ENCODE measurements at places on chromosomes 3 and 15. TPM values are rescaled to one million over a fixed set of nuclear protein-coding genes. Genes with fewer than 3 reads are reported as not detected.
A peak's percentile ranks its signal among the peaks of the same experiment; 100 is the strongest.

DNA sequence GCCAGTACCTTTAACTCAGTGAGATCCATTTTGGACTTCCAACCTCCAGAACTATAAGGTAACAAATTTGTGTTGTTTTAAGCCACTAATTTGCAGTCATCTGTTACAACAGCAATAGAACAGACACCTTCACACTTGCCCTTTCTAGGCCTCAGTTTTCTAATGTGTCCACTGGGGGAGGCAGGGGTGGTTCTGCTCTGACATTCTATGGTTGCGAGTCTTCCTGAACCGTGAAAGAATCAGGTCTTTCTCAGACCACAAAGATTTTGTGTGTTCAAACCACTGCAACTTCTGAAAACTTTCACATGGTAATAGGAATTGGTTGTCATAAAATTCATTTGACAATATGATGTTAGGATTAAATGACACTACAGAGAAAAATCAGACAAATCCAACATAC is 26.8 kb upstream of the CSTA start:
- peaks cover 7% of the 10 kb centered on the region for H3K4me1 ChIP-seq
- H3K4me3 ChIP-seq, result no peak overlapping the region
- H3K36me3 ChIP-seq, result no peaks in the 10 kb centered on the region
- DNase-seq, result peak; percentile 10
- no peak overlapping the region for H3K27ac ChIP-seq

GRCh38 chr3:110858549-110858948 is 213.1 kb upstream of the NECTIN3 start:
- H3K27ac ChIP-seq, result no peak overlapping the region
- DNase-seq, result no peak
- no peaks in the 10 kb centered on the region for H3K27me3 ChIP-seq
- H3K4me3 ChIP-seq, result no peak overlapping the region

DNA sequence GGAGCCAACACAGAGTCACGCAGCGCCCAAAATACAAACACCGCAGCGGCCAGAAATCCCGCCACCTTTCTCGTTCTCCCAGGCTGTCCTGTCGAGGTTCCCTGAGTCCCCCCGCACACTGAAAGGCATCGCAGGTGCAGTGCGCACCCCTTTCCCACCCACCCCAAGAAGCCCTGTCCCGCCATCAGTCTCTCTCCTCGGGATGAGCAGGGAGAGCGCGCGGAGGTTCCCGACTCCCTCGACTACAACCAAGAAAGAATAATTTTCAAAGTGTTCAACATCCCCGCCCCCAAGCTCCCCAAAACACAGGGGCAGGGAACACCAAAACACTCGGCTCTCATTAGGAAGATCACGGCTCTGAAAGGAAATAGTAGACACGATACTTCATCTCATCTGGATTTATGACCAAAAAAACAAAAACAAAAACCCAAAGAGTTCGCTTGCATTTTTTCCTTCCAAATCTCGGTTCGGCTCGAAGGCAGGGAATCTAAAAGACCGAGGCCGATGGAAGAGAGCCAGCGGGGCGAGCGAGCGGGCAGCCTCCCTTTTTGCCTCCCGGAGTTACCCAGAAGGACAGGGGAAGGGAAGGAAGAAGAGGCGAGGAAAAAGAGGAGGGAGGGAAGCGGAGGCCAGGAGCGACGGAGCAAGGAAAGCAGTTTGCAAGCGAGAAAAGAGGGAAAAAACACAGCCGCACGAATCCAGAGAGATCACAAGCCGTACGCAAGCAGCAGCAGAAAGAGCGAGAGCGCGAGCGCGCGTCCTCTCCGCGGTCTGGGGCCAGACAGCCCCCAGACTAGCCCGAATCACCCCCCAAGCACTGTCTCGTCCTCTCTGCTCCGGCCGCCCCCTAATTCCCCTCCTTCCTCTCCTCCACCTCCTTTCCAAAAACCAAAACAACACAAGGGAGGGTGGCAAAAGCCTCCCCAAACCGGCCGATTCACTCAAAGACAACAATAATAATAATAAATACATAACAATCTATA is 808 bp downstream of the BCL6 start:
- H3K4me1 ChIP-seq, result peaks cover 74% of the 10 kb centered on the region
- no peaks in the 10 kb centered on the region for H3K27me3 ChIP-seq
- no peaks in the 10 kb centered on the region for H3K36me3 ChIP-seq
- peak overlapping the region; percentile 92 for H3K27ac ChIP-seq

GRCh38 chr15:78282324-78282723 is 17.1 kb downstream of the SKIC8 start:
- no peaks in the 10 kb centered on the region for H3K27me3 ChIP-seq
- DNase-seq, result no peak
- H3K4me1 ChIP-seq, result no peaks in the 10 kb centered on the region
- no peak overlapping the region for H3K4me3 ChIP-seq
- peaks cover 78% of the 10 kb centered on the region for H3K36me3 ChIP-seq
- no peak overlapping the region for H3K27ac ChIP-seq

- no peaks in the 10 kb centered on the region for H3K27me3 ChIP-seq
- H3K4me1 ChIP-seq, result no peaks in the 10 kb centered on the region
- H3K4me3 ChIP-seq, result no peak overlapping the region
Observed at GRCh38 chr3:144128108-144128892, 156.7 kb downstream of the DIPK2A start.

- H3K27ac ChIP-seq, result no peak overlapping the region
- no peaks in the 10 kb centered on the region for H3K27me3 ChIP-seq
- H3K36me3 ChIP-seq, result no peaks in the 10 kb centered on the region
- no peak for DNase-seq
- H3K4me3 ChIP-seq, result no peak overlapping the region
Observed at GRCh38 chr3:182323898-182324297, 469.4 kb upstream of the ATP11B start.

The FEZF2 gene
- not detected for polyA plus RNA-seq

Measured in CD4-positive, CD25-positive, alpha-beta regulatory T cell (primary cell).